ENCODE measurements at places on chromosomes 3 and 15.

- DNase-seq, result no peak
Measured at GRCh38 chr15:65533057-65533756, 2.9 kb downstream of the HACD3 start.

DNA sequence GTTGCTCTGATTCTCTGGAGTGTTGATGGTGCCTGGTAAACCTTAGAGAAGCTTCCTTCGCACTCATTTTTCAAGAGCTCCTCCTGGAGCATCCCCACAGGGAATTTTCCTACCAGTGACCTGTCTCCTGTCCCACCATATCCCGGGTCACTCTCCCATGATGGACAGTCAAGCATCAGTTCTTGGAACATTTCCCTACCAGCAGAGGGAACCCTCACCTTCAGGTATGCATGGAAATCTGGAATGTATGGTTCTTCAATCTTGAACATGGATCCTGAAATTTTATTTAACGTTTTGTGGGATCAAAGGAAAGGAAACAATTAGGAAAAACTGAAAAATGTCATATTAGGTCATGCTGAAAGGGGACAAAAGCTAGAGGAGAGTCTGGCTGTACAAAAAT lies 153.8 kb downstream of the SPATA16 start:
- DNase-seq, result no peak

DNA sequence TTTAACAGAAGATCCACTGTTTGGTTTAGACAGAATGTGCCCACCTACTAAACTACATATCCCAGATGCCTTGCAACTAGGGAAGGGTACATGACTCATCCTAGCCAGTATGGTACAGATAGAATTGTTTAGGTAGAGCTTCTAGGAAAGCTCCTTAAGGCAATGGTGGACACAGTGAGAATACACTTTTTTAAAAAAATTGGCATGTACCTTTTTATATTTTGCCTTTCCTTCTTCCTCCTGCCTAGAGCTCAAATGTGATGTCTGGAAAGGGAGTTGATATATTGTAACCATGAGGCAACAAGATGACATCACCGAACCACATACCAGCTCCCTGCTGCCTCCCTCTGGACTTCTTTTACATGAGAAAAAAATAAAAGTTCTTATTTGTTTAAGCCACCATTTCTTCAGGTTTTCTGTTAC lies 14.4 kb upstream of the C3orf80 start:
- peak; percentile 82 for DNase-seq

GRCh38 chr15:88912500-88912921 lies 668 bp downstream of the MFGE8 start:
- DNase-seq, result no peak

- peak; percentile 93 for DNase-seq
Measured at GRCh38 chr3:54988838-54989630, 61.2 kb upstream of the LRTM1 start.
